HepG2 (cell line): ENCODE measurements at places on chromosomes 13 and 19.

DNA sequence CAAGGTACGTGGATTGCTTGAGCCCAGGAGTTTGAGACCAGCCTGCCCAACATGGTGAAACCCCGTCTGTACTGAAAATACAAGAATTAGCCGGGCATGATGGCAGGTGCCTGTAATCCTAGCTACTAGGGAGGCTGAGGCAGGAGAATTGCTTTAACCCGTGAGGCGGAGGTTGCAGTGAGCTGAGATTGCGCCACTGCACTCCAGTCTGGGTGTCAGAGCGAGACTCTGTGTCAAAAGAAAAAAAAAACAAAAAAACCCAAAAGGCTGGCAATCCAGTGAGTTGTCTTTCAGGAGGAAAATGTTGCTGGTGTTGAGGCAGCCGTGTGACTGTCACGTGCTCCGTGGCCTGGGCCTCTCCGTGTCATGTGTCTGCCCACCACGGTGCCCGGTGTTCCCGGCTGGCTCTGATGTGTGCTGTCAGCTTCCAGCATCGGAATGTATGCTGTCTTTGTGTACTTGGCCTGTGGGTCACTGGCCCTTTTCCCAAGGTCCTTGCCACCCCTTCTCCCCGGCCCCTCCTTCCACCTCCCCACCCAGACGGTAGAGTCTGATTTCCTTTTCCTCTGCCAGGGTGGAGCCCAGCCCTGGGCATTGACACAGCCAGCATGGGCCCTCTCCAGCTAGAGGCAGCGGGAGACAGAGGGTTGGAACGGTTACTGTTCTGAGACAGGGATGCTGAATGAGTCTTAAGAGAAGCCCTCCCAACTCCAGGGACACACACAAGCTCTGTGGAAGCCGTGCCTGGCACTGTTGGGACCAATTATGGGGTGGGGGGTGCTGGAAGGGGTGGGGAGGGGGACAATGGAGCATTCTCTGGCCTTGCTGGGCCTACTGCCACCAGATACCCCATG is 7.2 kb upstream of the TUBB4A start:
- DNase-seq: peak; percentile 81

DNA sequence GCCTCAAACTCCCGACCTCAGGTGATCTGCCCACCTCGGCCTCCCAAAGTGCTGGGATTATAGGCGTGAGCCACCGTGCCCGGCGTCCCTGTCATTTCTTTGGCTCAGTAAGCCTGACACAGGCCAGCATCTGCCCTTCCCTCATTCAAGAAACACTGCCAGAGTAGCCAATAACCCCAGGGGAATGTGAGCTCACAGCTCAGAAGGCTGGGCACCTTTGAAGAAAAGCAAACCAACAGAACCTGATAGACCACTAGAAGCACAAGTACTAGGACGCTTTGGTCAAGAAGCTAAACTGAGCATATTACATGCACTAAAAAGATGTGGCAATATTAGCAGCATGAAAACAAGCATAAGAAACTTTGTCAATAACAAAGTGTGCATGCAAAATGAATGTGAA is 14.2 kb downstream of the SIGLEC5 start:
- DNase-seq: no peak

GRCh38 chr13:23608701-23609413 is 38.6 kb downstream of the TNFRSF19 start:
- peak; percentile 32 for DNase-seq

- peak; percentile 54 for DNase-seq
Observed at GRCh38 chr19:52140032-52140710, 433 bp upstream of the ZNF616 start.

DNA sequence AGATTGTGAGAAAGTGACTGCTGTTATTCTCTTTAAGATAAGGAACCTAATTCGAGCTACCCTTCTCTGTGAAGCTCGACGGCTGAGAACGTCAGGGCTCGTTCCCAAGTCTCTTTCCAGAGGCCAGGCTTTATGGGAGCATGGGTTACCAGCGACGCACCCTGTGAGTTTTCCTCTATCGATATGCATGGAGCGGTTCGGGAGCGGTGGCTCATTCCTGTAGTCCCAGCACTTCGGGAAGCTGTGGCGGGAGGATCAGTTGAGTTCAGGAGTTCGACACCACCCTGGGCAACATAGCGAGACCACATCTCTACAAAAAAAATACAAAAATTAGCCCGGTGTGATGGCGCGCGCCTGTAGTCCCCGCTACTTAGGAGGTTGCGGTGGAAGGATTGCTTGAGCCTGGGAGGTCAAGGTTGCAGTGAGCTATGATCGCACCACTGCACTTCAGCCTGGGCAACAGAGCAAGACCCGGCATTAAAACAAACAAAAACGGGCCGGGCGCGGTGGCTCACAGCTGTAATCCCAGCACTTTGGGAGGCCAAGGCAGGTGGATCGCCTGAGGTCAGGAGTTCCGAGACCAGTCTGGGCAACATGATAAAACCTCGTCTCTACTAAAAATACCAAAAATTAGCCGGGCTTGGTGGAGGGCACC is 681 bp upstream of the ZNF606 start:
- no peak for DNase-seq

- DNase-seq: peak; percentile 73
Observed at GRCh38 chr13:97359181-97360057, 74.5 kb upstream of the RAP2A start.

DNA sequence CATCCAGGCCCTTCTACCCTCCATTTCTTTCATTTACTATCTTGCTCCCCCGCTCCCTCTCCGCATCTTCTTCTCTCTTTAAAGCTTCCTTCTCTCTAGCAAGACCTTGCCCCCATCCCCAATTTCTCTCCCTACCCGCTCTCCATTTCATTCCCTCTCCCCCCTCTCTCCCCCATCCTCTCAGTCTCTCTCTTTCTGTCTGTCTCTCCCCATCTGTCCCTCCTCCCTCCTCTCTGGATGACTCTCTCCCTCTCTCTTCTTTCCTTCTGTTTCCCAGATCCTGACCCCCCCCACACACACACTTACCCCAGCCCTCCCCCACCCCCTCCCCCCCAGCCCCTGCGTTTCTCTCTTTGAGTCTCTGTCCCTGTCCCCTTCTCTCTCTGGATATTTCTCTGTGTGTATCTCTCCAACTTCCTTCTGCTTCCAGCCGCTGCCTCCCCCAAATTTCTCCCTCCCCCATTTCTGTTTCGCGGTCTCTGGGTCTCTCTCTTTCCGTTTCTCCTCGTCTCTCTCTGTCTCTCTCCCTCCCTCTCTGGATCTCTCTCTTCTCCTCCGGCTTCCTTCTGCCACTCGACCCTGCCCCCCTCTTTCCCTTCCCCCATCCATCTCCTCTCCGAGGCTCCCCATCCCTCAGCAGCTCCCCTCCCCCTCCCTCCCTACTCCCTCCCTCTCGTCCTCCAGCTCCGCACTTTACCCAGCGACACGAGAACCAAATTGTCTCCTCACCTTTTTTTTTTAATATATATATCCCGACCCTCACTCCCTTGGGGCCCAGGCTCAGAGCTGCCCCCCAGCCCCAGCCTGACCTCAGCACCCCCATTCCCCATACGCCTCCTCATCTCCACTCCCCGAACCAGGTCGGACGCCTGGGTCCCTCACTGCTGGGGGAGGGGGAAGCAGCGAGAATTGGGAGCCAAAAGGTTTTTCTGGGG is 3.6 kb upstream of the CACNG8 start:
- no peak for DNase-seq

- DNase-seq: no peak
Observed at GRCh38 chr13:93872786-93873347, 606.6 kb downstream of the DCT start.

DNA sequence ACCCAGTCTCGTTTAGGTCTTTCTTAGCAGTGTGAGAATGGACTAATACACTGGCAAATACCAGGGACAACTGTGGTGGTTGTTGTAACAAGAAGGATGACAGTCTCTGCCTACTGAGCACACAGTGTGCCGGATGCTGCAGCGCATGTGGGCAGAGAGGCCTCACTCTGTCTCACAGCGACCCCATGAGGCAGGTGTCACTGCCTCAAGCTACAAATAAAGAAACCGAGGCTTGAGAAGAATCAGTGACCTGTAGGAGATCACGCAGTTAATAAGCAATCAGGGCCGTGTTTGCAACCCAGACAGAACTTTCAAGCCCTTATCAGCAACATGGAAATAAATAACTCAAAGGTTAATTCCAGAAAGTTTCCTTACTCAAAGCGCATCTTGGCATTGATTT is 40.5 kb upstream of the GAS6 start:
- DNase-seq: peak; percentile 25

DNA sequence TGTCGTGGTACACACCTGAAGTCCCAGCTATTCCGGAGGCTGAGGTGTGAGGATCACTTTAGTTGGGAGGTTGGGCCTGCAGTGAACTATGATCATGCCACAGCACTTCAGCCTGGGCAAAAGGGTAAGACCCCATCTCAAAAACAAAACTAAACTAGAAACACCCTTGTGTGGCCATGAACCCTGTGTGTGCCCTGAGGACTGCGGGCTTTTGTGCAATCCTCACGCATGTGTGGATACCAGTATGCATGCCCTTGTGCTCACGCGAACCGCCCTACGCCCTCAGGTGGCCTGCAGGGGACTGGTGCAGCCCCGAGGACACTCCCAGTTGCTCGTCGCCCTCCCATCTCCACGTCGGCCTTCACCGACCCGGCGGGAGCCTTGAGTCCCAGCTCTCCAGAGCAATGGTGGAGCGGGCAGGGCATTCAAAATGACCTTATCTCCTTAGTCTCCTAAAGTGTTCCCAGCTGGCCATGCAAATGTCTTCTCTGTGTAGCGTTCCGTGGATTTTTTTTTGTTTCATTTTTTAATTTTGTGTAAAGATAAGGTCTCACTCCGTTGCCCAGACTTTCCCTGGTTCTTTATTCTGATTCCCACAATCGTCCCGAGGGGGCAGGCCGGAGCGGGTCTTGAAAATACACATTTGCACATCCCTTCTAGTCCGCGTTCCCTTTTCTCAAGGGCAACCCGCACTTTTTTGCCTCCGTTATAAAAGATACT is 868 bp upstream of the EGLN2 start:
- peak; percentile 92 for DNase-seq

DNA sequence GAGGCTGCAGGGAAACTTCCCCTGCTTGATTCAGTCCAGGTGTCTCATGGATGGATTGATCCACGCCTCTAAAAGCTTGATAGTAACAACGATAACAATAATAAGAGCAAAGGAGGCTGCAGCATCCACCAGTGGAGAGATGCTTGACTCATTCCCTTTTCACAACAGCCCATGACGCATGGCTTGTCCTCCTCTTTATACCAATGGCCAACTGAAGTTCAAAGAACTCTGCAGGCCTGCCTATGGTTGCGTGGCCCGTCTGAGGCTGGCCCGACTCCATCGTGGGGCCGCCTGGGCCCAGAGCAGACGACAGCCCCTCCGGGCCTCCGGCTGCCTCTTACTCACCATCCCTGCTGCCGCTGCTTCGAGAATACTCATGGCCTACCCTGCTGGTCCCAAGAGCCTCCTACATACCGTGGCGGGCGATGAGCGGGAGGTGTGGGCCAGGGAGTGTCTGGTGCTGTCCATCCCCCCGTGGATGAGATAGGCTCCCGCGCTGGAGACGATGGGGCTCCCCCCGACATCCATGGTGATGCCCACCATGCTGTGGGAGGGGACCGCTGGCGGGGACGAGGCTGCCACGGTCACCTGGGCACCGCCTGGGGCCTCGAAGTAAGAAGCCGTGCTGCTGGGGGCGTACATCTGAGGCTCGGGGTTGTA is 61.8 kb upstream of the RANBP3 start:
- DNase-seq: no peak

GRCh38 chr13:97108530-97108900 is 113.6 kb upstream of the MBNL2 start:
- no peak for DNase-seq

DNA sequence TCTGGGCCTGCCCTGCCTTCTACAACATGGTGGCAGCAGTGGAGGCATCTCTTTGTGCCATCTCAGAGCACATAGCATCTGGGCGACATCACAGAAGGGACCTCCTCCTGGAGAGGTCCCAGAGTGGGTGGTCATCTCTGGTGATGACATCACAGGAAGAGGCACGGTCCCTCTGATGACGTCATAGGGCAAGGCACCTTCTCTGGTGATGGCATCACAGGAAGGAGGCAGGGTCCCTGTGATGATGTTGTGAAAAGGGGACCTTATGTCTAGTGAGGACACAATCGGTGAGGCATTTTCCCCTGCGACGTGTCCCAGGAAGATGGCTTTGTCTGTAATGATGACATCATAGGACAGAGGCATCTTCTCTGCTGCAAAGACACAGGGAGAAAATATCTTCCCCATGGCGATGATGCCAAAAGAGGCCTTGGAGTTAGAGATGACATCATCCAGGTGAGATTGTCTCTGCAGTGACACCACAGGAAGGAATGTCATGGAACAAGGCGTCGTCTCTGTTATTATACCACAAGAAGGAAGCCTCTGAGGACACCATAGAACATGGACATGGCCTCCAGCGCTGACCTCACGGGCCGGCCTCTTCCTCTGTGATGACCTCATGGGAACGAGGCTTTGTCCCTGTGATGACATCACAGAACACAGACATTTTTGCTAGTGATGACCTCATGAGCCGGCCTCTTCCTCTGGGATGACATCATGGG is 10.7 kb downstream of the SHISA7 start:
- DNase-seq: no peak

DNA sequence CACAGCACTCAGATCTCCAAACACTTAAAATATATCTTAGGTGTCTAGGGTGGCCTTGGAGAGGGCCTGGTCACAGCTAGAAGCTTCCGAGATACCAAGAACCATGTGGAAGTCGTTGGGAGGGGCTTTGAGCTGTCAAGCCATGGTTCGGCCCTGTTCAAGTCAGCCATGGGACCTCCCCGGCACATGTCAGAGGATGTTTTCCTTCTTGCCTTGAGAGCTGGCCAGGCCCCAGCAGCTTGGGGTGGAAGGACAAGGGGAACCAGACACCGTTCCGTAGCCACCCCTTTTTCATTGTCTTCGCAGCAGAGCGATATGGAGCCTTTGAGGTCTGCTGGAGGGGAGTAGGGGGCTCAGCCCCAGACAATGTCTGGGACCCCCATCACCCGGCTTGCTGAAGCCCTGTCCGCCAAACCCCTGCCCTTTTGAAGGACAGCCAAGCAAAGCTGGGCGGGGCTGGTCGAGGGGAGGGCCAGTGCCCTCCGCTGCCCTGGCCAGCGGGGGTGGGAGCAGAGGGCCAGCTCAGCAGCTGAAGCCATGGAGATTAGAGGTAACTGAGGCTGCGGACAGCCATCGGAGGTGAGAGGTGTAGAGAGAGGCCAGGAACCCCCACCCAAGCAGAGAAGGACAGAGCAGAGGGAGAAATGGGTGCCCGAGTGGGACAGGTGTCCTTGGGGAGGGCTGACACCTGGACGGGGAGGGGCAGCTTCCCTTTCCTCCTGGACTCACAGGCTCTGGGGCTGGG is 435 bp downstream of the KLK11 start:
- no peak for DNase-seq

DNA sequence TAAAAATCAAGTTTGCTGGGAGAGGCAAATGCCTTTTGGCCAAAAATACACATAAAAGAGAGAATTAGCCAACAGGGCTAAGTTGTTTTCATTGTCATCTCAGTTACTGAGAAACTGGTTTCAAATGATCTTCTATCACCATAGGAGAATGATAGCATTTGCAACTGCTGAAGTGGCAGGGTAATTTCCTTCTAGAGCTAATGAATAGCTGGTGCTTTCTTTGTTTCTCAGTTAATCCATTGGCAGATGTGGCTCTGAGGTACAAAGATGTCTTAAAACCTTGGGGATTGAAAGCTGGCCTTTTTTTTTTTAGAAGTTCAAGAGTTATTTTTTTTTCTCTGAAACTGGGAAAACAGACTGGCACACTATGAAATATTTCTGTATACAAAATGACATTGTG is 332.7 kb upstream of the KLF12 start:
- DNase-seq: no peak

DNA sequence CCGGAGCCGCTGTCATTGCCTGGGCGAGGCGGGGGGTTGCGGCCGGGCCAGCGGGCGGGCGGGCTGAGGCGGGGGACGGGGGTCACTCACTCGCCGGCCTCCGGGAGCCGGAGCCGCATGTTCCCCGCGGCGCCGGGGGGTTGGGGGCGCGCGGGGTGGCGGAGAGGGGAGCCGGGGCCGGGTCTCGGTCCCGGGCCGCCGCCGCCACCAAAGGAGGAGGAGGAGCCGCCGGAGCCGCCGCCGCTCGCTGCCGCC is 149 bp downstream of the MED26 start:
- no peak for DNase-seq
